Stimulated activated CD8-positive, alpha-beta memory T cell treated with anti-CD3 and anti-CD28 coated beads, Interleukin-2, amount 100 ng/mL, for 1 hour (primary cell): ENCODE measurements at places on chromosomes 1 and 21.

DNA sequence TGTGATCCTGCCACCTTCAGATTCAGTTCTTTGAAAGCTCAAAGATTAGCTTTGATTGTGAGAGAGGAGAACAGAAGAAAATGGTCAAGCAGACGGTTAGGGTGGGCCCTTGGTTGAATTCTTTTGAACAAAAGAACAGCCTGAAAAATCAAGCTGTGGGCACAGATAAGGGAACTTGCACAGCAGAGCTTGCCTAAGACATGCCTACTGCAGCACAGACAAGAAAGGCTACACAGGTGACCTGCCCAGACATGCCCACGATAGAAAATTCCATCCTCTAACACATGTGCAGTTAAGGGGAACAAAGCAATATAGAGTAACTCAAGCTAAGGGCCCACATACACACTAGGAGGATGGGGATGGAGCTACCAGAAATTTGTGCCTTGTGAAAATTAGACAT, 512.5 kb upstream of the LRRC7 start:
- DNase-seq: no peak

GRCh38 chr1:204407295-204407971, 4.2 kb downstream of the PPP1R15B start:
- DNase-seq: no peak

GRCh38 chr21:33976082-33977016, 60.7 kb upstream of the ATP5PO start:
- no peak for DNase-seq

DNA sequence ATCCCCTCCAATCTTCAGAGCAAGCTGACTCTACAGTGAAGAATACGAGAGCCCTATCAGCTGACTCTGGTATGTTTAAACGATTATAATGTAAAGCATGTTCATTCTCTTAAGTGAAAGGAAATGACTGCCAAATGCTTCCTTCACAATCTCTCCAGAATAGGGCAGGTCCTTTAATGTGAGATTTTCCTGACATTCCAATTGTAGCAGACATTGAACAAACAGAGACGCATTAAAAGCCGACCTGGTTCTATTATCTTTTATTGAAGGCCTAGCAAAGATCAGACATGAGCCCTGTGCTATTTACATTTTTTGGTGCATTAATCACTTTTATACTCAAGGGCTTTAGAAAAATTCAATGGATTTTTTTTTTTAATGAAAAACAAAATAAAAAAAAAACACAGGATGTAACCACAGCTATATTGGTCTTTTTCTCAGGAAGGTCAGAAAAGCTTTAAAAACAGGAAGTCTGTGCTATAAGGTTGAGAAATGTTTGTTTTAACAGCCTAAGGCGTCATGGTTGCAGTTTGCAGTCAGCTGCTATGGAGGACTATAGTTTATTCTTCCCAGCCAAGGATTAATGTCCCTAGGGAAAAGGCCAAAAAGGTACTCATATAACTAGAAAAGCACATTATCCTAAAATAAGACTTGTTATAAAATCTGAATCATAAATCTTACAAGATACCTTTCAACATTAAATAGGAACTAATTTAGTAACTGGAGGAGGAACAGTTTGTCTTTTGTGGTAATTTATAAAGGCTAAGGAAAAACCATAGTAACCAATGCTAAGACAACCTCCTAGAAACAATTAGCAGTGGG, 104.8 kb downstream of the RERE start:
- DNase-seq: no peak

DNA sequence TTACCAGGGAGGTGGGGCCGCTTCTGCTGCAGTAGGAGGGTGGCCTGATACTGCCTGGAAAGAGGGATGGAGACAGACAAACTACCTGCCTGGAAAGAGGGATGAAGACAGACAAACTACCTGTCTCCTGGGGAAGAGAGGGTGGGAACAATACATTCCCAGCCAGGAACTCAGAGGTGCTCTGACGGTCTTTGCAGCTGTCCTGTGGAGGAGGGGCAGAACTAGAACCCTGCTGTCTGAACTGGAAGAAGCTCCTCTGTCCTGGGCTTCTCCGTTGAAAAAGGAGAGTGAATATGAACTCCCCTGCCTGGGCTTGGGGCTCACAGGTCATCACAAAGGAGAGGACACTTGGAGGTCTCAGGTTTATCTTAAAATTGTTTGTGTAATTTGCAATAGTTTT, 40.3 kb upstream of the ETV3 start:
- no peak for DNase-seq

DNA sequence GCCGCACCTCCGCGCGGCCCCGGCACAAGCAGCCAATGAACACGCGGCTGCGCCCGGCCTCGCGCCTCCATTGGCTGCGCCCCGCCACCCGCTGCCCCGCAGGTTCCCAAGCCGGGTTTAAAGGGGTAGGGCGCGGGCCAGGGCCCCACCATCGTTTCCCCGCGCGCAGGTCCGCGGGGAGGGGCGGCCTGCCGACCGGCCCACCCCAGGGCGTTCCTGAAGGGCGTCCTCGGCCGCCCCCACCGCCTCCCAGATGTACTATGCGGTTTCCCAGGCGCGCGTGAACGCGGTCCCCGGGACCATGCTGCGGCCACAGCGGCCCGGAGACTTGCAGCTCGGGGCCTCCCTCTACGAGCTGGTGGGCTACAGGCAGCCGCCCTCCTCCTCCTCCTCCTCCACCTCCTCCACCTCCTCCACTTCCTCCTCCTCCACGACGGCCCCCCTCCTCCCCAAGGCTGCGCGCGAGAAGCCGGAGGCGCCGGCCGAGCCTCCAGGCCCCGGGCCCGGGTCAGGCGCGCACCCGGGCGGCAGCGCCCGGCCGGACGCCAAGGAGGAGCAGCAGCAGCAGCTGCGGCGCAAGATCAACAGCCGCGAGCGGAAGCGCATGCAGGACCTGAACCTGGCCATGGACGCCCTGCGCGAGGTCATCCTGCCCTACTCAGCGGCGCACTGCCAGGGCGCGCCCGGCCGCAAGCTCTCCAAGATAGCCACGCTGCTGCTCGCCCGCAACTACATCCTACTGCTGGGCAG, at the start of gene OLIG1:
TSS of gene OLIG1 (plus strand) at position 148 of the 750 bp plus-strand sequence. CDS start at position 254, 106 bp downstream.
- DNase-seq: no peak

GRCh38 chr1:32241001-32241763, 5.8 kb upstream of the FAM167B start:
- DNase-seq: no peak

GRCh38 chr21:26079366-26079765, 91.2 kb downstream of the APP start:
- no peak for DNase-seq

DNA sequence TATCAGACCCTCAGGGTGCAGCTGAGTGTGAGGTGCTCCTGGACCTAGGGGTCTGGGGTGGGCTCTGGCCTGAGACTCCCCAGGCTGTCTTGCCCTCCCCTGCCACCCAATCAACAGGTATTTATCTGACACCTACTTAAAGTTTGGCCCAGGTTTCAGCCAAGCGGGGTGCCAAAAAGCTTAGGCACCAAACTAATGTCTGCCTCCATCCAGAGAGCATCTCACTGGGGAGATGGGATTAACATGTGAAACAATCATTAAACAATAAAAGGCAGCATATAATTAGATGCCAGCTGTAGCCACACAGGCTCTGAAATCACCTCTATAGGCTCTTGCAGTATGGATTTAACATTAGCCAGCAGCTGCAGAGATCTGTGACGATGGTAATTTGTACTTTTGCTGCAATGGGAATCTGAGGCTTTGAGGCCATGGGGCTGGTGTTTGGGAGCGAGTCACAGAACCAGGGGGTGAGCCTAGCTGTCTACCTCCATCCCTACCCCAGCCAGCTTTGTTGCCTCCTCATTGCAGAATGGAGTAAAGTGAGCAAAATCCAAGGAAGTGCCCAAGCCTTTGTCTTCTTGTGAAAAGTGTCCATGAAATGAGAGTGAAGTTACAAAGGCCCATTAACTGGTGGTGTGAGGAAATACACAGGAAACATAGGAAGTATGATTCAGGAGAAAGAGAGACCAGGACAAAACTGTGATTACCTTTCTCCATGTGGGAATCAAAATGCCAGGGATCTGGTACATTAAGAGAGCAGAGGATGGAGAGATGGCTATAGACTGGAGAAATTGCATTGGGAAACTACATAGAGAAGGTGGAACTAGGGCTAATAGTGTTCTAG, 36.1 kb downstream of the EIF2D start:
- no peak for DNase-seq

GRCh38 chr1:94698759-94699502, 121.2 kb upstream of the SLC44A3 start:
- DNase-seq: no peak

- DNase-seq: no peak
Observed at GRCh38 chr1:223152399-223152798, 9.4 kb upstream of the TLR5 start.

DNA sequence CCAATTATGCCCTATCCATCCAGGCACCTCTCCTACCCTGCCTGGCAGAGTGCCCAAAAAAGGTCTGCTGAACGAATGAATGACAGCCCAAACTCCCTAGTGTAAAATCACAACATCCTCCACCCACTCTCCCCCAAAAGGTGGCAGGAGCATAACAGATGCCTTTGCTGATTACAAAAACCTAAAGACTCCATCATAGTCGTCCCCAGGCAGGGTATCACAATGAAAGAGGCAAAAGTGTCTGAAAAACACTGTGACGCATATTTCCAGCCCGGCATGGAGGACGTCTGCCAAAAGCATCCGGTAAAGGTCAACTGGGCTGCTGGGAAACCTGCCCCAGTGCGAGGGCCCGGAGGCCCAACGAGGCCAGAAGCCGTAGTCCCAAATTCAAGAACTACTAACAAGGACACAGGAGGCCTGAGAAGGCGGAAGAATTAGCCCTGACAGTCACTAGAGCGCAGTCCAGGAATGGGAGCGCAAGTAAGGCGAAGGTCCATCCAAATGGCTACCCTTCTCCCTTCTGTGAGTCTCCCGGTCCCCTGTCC, 576 bp downstream of the SMIM12 start:
- no peak for DNase-seq

DNA sequence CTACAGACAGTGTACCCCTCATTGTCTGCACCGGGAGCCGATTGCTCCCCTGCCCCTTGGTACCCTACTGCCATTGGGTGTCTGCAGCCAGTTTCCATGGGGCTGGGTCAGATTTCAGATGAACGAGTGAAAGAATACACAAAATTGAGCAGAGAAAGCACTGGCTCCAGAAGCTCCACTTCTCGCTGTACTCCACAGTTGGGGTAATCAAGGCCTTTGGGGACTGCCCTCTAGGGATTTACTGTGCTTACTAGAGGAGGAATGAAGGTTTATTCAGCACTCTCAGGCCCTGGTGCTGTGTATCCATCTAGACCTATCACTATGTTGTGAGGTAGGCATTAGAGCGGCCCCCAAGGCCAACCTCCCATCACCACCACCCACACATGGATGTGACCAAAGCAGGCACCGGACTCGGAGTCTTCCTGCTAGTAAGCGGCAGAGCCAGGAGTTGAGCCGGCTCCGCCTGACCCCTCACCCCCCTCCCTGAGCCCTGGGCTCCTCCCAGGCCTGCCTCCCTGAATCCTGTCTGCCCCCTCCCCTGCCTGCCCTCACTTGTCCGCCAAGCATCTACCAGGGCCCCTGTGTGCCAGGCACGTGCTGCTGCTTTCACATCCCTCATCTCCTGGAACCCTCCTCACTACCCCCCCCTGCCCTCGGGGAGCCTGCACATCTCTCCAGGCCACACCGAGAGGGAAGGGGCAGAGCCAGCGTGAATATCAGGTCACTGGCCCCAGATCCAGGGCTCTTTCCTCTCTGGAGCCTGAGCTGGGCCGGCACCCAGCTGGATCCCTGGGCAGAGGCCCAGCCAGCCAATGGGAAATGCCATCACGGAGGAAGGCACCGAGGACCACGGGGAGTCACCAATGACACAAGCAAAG, 23.3 kb downstream of the KCNN3 start:
- no peak for DNase-seq

- DNase-seq: no peak
Observed at GRCh38 chr1:178645157-178645807, 79.8 kb upstream of the RALGPS2 start.

DNA sequence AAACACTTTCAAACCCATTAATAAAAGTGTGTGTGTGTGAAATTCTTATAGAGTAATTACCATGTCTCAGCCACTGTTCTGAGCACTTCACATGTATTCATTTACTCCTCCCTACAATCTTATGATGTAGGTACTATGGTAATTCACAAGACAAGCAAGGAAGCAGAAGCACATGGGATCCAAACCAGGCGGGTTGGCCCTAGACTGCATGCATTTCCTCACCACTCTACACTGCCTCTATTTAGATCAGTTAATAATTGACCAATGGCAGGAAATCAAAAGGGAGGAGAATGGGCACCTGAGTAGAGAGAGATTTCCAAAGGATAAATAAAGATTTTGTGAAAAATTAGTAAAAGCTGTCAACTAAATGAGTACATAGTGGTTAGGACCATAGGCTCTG, 15.7 kb downstream of the MAP3K21 start:
- DNase-seq: no peak

DNA sequence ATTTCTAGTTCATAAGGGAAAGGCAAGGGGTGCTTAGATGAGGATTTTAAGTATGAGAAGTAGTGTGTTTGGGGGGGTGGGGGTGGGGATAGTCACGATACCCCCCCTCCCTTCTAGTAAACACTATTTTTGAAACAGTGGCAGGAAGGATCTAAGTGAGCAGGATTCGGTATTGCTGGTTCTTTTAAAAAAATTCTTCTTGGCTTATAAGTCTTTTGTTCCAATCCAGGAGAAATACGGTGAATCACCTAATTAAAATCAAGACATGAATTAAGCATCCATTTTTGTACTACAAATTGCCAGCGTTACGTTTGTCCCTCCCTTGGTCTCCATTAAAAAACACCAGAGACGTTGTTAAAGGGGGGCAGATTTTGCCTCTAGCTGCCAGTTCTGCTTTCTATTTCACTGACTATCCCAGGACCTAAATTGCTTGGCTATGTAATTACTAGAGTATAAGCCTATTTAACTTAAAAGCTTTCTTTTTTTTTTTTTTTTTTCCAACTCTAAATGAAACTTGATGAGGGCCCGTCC, 911 bp downstream of the LMO4 start:
- no peak for DNase-seq

- DNase-seq: no peak
Observed at GRCh38 chr1:100027212-100027611, 57.4 kb downstream of the SLC35A3 start.

- DNase-seq: no peak
Observed at GRCh38 chr1:225739542-225740107, 38.0 kb upstream of the SRP9 start.

DNA sequence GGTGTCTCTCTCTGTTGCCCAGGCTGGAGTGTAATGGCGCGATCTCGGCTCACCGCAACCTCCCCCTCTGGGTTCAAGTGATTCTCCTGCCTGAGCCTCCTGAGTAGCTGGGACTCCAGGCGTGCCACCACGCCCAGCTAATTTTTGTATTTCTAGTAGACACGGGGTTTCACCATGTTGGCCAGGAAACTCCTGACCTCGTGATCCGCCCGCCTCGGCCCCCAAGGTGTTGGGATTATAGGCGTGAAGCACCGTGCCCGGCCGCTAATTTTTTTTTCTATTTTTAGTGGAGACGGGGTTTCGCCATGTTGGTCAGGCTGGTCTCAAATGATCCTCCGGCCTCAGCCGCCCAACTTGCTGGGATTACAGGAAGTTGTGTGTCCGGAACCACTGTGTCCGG, 597 bp downstream of the HORMAD1 start:
- DNase-seq: no peak

DNA sequence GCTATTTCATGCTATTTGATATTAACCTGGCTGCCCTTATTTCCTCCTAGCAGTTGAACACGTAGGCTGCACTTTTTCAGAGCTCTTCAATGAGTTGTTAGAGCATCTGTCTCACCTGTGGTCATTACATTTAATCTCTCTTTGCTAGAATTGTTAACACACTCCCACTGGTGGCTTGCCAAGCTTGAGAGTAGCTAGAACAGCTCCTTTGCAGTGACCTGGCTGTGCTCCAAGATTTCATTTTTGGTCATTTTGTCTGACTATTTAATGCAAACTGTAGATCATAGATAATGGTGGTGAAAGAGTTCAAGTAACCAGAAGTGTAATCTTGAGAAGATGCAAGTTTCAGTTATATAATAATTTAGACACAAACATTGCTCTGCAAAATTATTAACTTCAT, 105.6 kb downstream of the LRRC7 start:
- DNase-seq: no peak
